ENCODE measurements at places on chromosomes 5 and 9.
A peak's percentile ranks its signal among the peaks of the same experiment; 100 is the strongest.

GRCh38 chr9:133099726-133100505 lies 21.1 kb downstream of the RALGDS start:
- no peak for DNase-seq

GRCh38 chr9:101674165-101674564 lies 64.3 kb downstream of the GRIN3A start:
- no peak for DNase-seq

DNA sequence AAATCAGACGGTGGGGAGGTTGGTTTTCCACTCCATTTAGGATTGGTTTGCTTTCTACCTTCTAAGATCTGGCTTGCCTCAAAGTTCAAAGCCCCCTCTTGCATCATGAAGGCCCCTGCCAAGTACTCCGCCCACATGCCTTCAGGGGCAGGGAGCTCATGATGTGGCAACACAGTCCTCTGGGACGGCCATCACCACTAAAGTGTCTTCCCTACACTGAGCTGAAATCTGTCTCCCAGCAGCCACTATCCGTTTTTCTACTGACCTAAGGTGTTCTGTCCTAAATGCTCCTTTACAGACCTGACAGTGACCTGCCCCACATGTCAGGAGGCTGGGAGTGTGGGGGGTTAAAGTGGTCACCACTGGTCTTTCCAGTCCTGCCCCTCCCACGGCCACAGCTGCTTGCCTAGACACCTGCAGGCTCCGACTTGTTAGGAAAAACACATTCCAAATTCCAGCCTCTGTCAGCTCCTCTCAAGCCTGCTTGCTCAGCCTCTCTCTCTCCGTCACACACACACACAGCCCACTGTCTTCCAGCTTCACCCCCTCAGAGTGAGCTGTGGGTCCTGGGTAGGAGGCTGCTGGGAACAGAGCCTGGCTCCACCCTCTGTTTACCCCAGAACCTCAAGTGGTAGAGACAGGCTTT lies 44.9 kb downstream of the SHB start:
- no peak for DNase-seq

DNA sequence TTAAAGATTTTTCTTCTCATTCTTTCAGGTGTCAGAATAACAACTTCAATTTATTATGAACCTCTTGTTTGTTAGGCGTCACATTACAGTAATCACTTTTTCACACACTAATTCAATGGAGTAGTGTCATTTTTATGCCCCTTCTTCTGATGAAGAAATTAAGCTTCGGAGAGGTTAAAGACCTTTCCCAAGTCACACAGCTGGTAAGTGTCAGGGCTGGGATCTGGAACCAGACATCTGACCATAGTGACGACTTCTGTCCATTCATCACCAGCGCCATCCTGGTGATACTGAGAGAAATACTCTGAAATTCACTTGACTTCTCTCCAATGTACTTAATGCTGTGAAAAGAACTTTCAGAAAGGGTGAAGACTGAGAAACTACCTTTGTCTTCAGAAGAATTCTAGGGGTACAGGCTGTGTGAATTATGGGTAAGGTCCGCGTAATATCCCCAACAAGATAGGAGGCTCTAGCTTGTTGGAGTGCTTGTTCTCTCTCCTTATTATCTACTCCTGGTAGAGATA lies 173.8 kb downstream of the GAS1 start:
- no peak for DNase-seq

- DNase-seq = no peak
Observed at GRCh38 chr5:124704594-124705284, 41.7 kb downstream of the ZNF608 start.

GRCh38 chr9:137127301-137128157 lies 11.4 kb upstream of the GRIN1 start:
- DNase-seq = peak; percentile 53
